ENCODE measurements at places on chromosomes 1 and 21.

DNA sequence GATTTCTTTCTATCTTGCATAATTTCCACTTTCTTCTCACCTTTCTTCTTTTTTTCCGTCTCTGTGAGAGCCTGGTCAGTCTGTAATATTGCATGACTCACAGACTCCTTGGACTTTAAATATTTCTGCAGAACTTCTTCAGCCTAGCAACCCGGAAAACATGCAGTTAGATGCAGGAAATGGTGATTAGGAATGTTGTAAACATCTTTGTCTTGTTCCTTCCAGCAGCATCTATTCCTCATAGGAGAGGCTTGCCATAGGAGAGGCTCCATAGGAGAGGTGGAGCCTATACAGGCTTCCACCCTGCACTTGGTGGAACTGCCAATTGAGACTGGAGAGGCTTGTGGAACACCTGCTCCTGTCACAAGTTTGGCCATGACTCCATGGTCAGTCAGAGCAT, 10.0 kb downstream of the GBP5 start:
- no peak for DNase-seq

GRCh38 chr21:34270411-34270810, 93.4 kb upstream of the KCNE2 start:
- DNase-seq = no peak

- no peak for DNase-seq
Observed at GRCh38 chr1:27555700-27556424, 48.1 kb downstream of the AHDC1 start.

- DNase-seq = no peak
Observed at GRCh38 chr21:34116569-34116968, 43.2 kb downstream of the MRPS6 start.

GRCh38 chr1:15884477-15884876, 37.0 kb downstream of the SPEN start:
- no peak for DNase-seq

DNA sequence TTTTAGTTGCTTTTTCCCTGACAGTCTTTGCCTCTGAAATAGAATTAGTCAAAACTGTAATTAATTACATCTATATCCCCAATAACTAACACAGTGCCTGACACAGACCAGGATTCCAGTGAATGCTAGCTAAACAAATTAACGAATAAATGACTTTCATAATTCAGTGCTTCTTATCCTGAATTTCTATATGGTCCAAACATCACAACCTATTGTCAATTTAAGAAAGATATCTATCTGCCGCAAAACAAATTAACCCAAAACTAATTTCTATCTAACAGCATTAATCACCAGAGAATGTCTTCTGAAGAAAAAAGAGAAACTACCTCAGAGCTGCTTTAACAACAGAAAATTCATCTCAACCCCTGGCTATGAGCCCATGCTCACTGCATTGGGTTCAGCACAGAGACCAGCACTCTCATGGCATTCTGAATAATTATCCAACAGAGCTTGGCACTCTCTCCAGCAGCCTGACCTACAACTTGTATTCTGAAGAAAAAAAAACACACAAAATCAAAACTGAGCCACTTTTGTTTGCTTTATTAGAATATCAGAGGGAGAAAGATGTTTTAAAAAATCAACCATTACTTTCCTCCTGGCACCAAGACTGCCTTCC, 547.3 kb upstream of the BEND5 start:
- no peak for DNase-seq

DNA sequence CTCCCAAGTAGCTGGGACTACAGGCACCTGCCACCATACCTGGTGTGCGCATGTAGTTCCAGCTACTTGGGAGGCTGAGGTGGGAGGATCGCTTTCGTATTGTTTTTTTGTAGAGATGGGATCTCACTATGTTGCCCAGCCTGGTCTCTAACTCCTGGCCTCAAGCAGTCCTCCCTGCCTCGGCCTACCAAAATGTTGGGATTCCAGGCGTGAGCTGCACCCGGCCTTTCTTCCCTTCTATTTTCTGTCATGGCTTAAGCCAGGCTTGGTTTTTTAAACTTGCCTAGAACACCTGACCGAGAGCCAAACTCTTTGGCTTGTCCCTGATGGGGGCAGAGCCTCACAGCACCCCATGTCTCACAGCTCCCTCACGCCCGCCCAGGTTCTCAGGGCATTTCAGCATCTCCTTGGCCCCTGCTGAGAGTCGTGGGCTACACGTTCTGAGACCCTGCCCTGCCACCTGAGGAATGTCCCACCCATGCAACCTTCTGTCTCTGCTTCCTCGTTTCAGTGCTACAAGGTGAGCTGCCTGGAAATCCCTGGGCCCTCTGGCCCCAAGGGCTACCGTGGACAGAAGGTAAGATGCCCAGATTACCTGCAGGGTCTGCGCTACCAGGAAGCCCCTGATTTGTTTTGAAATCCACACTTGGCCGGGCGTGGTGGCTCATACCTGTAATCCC, 15.7 kb downstream of the COL6A2 start:
- DNase-seq = no peak

DNA sequence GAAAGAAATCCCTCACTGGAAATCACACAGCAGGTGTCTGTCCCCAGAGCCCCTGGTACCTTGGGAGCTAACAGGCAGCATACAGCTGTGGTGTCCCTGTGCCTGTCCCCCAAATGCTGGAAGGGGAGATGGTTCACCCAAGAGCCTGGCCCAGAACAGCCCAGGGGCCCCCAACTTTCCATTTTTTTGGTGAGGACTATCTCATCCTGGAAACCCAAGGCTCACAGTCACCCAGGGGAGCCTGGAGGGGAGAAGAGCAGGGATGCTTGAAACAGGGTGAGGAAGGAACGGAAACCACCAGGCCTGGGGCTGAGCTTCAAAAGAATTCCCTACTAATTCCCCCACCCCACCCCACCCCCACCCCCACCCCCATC, 3.6 kb downstream of the SDC3 start:
- DNase-seq = no peak

GRCh38 chr1:205580140-205580922, 51.5 kb downstream of the ELK4 start:
- DNase-seq = no peak

DNA sequence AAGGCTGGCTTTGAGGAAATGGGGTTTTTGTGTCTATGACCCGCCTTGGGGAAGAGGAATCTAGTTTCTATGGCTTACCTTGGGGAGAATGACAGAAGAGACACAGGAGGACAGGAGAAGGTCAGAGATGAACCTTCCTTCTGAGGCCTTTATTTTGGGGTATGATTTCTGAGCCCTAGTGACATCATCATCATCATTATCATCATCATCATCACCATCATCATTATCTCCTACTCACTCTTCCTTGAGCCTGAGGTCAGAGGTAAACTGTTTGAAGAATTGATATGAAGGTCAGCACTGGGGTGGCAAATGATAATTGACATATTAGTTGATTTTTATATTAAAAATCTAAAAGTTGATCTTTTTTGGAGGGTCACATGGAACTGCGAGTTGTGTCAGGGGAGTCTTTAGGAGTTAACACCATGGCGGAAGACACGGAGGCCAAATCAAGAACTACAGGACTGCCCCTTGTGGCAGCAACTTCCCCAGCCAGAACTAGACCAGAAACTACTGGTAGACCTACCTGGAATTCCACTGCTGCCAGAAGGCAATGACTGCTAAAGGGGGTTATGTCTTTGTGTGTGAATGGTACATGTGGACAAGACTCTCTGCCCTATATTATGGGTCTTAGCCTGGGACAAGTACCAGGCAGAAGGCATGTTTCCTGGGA, 49.8 kb upstream of the WLS start:
- DNase-seq = no peak

DNA sequence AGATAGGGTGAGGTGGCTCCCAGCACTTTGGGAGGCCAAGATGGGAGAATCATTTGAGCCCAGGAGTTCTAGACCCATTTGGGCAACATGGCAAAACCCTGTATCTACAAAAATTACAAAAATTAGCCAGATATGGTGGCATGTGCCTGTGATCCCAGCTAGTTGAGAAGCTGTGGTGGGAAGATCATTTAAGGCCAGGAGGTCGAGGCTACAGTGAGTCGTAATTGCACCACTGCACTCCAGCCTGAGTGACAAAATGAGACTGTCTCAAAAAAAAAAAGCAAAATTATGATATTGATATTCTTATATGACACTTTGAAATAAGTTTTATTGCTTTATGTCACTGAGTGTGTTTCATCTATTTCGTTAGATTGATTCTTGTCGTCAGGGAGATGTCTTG, 7.4 kb downstream of the ACADM start:
- no peak for DNase-seq

DNA sequence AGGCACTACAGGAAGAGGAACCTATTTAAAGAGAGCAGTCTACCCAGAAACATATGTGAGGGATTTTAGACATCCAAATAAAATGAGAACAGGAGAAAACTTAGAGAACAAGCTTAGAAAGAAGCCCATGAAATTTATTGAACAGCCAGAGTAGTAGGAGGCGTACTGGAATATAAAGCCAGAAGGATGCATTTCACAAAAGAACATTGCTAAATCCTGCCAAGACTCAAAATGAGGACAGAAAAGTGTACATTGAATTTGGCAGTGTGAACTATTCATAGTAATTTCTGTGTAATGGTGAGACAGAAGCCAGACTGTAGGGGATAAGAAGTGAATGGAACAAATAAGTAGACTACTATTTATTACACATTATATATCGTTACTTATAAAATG, 22.5 kb downstream of the CEPT1 start:
- no peak for DNase-seq

DNA sequence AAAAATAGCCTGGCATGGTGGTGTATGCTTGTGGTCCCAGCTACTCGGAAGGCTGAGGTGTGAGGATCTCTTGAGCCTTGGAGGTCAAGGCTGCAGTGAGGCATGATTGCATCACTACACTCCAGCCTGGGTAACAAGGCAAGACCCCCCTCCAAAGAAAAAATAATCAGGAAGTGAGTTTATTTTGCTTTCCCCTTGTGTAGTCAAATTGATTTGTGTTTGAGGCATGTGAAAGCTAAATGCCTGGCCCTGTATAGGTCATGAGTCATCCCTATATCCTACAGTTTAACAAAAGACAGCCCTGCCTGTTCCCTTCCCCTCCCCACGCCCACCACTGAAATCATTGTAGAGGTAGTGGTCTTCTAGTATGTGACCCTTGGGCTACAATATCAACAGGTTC, 241.4 kb upstream of the JUN start:
- DNase-seq = no peak

DNA sequence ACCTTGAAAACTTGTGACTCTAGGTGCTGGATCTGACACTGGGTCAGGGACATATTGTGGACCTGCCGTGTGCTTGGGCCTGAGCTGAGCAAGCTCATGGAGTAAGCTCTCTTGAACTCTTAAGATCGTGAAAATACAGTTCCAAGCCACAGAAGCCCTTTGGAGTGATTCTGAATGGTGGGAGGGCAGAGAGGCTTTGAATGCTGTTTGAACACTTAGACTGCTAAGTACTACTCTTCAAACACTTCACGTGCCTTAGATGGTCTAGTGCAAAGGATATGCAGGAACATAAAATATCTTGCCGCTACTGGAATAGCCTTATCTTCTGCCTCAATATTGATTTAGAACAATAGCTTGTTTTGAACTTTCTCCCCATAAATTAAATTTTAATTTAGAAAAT, 21.6 kb downstream of the ROR1 start:
- DNase-seq = no peak

DNA sequence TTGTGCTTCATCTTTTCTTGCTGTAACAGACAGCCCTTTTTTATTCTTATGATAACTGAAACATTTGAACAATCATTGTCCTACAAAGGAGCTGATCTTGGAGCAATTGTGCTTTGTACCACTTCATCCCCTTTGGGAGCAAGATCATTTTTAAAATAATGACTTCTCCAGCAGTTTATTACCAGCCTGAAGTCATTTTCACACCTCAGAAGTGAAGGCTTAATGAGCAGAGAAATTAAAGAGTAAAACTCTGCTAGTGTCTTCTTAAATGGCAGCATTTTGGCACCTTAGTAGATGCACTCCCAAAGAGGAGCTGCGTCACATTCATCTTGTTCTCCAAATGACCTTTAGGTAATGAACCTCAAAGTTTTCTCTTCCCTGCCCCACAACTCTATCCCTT, 439.6 kb upstream of the CAMK1G start:
- DNase-seq = no peak

GRCh38 chr1:221206076-221206475, 326.8 kb downstream of the HLX start:
- DNase-seq = no peak

- DNase-seq = no peak
Observed at GRCh38 chr1:106080608-106081325, 975.7 kb upstream of the PRMT6 start.

DNA sequence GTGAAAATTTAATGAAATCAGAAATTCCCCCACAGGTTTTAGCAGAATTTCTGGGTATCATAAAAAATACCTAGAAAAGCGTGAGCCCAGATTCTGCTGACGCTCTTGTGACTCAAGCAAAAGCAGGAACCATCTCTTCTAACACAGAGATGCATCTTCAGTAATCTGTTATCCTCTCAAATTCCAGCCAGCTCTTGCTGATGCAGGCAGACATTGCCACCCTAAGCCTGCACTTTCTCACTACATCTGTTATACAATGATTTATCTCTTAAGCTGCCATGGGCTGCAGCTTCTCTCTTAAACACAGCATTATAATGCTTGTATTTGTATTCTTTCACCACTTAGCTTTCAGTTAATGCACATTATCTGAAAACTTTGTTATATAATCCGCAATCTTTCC, 113.0 kb upstream of the RGS1 start:
- DNase-seq = no peak

DNA sequence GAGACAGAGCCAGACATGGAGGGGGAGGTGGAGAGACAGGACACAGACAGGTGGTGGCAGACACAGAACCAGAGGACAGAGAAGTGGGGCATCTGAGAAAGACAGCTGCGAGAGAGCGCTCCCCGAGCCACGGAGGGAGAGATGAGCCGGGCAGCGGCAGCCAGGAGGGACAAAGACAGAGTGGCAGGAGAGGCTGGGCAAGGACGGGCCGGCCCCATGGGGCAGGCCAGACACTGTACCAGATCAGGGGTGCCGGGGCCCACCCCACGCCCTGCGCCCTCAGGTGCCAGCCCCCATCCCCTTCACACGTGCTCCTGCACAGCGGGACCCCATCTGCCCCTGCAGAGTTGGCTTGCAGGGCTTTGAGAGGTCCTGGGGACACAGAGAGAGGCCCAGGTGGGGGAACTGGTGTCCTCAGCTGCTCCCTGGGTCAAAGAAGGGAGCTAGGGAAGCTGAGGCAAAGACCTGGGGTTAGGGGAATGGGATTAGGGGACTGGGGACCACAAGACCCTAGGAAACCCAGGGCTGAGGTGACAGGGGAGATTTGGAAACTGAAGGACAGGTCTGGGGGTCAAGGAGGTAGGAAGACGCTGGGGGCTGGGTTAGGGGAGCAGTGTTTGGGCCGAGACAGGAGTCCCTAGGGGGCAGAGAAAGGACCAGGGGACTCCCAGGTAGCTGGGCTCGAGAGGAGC, 643 bp downstream of the FNDC5 start:
- no peak for DNase-seq
